ENCODE measurements at places on chromosomes 1 and 21. TPM values are rescaled to one million over a fixed set of nuclear protein-coding genes. Genes with fewer than 3 reads are reported as not detected.

DNA sequence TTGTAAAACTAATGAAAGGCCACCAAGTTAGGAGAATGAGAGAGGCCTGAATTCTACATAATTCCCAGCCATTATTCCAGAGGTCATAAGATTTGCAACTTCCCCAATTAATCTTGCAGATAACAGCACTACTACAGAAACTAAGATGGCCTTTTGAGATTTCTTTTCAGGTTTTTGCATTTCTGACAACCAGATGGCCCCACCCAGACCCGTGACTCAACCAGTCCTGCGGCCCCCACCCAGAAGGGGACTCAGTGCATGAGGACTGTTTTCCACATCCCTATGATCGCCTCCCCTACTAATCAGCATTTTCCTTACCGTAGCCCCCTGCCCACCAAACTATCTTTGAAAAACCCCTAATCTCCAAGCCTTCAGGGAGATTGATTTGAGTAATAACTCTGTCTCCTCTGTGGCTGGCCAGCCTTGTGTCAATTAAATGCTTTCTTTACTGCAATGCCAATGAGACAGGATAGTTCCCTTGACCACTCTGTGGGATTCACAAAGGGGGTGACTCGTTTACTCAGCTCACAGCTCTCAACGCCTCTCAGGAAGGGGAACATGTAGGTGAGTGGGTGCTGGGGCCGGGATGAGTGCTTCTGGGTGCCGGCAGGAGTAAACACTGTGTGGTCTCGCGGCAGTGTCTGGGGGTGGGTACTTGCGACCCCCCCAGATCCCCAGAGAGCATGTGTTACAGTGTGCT, 10.5 kb upstream of the CNIH3 start:
- DNase-seq, result no peak

Gene GBP6
- polyA plus RNA-seq, result 0.04 TPM

Gene FAM89A
- 4.1 TPM for polyA plus RNA-seq

Gene HMGN2
- polyA plus RNA-seq, result 671 TPM

Gene C1orf94
- not detected for polyA plus RNA-seq

GRCh38 chr1:23103001-23103889, 65.4 kb downstream of the LUZP1 start:
- DNase-seq, result peak; percentile 40

Gene CRYZ
- 74.3 TPM for polyA plus RNA-seq

Gene BGLAP
- 5.8 TPM for polyA plus RNA-seq

- DNase-seq, result no peak
Measured at GRCh38 chr1:38340409-38340808, 293.8 kb upstream of the POU3F1 start.

DNA sequence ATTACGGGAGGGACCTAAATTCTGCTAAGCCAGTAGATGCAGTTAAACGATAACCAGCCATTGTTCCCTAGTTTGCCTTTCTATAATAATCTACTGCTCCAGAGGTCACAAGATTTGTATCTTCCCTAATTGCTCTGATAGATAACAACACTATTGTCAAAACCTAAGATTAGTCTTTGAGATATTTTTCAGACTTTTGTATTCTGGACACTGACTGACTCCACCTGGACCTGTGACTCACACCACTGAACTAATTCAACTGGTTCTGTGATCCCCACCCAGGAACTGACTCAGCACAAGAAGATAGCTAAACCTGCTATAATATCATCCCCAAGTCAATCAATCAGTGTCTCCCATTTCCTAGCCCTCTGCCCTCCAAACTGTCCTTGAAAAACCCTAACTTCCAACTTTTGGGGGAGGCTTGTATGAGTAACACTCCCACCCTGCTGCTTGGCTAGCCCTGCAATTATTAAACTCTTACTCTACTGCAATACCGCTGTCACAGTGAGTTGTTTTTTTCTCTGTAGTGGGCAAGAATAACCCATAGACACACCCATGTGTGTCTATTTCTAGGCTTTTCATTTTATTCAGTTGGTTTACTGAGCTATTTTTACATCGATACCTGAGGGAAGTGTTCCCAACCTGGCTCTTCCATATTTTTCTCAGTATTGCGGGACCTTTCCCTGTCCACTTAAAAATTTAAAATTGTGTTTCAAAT, 11.2 kb downstream of the KIFAP3 start:
- peak; percentile 3 for DNase-seq

Gene TFF3
- 585 TPM for polyA plus RNA-seq

GRCh38 chr21:15095326-15095725, 30.5 kb upstream of the NRIP1 start:
- DNase-seq, result no peak

Measured in large intestine (tissue), 12 donors.